ENCODE measurements at places on chromosomes 11 and 22.

DNA sequence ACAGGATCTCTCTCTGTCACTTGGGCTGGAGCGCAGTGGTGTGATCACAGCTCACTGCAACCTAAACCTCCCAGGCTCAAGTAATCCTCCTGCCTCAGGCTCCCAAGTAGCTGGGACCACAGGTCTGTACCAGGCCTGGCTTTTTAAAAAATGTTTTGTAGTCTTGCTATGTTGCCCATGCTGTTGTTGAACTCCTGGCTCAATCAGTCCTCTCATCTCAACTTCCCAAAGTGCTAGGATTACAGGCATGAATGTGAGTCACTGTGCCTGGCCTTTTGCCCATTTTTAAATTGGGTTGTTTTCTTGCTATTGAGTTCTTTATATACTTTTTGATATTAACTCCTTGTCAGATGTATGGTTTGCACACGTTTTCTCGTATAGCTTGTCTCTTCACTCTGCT, 33.0 kb upstream of the PITPNB start:
- no peak for DNase-seq

DNA sequence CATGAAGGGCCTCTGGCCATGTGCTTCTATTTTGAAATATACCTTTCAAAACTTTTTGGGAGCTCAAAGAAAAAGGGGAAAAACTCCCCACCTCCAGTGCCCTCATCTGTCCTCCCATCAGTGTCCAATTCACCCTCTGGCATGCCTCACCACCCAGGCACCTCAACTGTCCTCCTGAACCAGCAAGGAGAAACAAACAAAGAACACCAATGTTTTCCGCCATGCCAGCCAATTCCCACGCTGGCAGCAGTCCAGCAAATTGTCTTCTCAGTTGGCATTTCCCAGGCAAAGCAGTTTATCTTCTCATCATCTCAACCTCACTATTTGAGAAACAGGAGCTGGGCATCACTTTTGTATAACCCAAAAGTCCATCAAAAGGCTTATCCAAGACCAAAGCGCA, 496.9 kb downstream of the SOX6 start:
- DNase-seq, result no peak

DNA sequence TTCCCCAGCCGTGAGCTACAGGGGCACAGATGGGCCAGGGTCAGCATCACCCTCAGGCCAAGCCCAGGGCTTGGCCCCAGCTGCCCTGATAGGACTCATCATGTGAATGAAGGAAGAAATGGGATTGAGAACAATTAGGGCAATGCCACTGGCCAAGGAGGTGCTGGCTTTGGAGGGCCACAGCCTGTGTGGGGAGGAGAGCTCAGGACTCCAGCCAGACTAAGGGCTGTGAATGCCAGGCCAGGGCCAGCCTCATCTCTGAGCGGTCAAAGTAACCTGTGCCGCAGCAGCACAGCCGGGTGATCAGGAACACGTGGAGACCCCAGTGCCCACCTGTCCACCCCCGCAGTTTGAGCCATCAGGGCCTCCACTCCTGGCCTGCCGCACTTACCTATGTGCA, 10.1 kb downstream of the CHID1 start:
- DNase-seq, result no peak

DNA sequence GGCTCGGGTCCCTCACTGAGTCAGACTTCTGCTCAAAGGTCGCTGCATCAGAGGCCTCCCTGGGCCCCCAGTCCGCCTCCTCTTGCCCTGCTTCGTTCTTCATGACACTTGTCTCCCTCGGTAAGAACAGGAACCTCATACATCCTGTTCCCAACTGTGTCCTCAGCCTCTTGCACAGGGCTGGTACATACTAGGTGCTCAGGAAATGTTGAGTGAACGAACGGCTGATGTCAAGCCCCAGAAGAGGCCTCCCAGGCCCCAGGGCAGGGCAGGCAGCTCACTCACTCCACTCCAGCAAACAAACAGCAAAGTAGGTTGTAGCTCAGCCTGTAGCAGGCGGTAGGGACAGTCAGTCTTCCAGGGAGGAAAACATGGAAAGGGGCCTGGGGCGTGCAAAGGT, 17.2 kb downstream of the SYNGR1 start:
- DNase-seq, result no peak

DNA sequence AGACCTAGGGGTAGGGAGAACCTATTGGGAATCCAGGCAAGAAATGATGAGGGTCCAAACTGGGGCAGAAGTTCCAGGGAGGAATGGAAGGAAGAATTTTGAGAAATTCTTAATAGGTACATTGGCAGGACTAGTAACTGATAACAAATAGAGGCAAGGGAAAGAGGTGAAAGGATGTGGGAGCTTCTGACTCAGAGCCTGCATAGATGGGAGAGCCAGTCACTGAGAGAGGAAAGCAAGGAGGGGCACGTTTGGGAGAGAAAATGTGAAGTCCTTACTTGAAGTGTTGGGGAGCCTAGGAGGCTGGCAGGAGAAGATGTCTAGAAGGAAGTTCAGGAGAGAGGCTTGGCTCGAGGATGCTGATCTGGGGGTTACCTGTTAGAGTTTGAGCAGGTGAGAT, 104.6 kb upstream of the NCAM1 start:
- no peak for DNase-seq

DNA sequence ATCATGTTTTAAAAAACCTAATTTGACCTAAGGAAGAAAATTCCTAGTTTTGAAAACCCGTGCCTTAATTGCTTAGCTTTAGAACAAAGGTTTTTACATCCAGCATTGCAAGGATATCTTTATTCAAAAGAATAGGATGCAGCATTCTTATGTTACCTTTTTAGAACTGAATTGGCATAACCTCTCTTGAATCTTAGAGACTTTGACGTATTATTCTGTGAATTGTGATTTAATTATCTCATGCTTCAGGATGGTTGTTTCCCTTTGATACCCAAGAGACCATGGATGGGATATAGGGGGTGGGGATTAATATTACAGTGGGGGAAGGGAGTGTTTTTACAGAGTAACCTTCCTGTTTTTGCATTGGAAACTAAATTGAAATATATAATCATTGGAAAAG, 49.4 kb downstream of the ARHGEF12 start:
- DNase-seq, result no peak

GRCh38 chr11:7364660-7365059, 113.0 kb downstream of the SYT9 start:
- no peak for DNase-seq

DNA sequence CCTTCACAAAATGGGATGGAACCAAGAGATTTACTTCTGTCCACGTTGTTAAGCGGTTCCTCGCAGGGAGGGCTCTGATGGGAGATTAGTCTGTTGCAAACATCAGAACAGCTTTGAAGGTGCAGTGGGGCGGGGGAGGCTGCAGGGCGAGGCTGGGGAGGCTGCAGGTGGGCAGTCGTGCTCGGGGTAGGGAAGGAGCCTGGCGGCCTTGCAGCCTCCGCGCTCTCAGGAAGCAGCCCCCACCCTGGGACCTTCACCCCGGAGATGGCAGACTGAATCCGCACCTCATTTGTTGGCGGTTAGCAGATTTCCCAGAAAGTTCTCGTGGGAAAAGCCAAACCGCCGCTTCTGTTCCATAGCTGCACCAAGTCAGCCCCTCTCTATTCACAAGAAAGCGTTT, 237.3 kb downstream of the BRD1 start:
- DNase-seq, result no peak

DNA sequence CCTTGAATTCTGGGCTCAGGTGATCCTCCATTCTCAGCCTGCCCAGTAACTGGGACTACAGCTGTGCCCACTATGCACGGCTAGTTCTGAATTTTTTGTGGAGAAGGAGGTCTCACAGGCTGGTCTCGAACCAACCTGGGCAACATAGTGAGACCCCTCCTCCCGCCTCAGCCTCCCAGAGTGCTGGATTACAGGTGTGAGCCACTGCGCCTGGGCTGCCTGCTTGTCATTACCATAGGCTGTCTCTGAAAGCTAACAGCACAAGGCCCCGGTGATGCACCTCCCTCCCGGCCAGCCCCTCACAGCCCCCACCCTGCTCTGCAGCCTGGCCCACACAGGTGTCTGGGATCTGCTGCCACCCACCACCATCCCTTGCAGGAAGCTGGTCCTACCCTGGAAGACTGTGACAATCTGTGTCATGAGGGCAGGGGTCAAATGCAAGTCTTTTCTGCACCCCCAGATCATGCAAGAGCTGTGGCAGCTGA, 82.4 kb downstream of the DGCR2 start:
- no peak for DNase-seq

- DNase-seq, result no peak
These were observed 96.5 kb downstream of the ARHGAP8 start for GRCh38 chr22:44848791-44849420.

DNA sequence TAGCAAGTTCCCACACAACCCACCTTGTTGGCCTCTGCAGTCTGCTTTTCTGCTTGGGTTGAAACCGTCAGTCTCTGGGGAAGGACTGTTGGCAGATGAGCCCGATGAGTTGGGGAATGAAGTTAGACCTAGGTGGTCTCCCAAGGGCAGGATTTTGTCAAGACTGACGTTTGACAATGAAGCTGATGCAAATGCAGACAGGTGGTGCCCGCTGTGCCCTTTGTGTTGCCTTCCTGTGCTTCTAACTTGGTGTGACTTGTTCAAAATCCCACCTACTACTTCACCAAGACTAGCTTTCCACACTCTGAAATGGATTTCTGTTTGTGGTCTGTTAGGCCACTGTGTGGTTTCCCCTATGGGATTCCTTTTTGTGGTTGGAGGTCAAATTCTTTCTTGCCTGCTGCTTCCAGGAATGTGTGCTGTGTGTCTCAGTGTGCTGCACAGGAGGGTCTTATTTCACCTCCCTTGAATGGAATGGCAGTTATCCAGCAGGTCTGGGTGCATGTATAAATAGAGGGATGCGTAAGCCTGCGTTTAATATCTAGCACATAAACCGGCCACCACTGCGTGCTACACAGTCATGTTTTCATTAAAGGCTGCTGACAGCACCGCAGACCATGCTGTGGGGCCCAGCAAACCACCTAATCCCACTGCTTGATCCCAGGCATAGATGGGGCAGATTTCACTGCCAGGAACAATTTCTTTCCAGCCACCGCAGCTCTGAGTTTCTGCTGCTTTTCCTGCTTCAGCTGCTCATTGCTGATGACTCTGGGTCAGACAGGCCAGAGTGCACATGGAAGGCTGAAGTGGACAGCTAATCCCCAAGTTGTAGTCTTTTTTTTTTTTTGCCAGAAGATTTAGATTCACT, 44.8 kb downstream of the ADAMTS8 start:
- no peak for DNase-seq

DNA sequence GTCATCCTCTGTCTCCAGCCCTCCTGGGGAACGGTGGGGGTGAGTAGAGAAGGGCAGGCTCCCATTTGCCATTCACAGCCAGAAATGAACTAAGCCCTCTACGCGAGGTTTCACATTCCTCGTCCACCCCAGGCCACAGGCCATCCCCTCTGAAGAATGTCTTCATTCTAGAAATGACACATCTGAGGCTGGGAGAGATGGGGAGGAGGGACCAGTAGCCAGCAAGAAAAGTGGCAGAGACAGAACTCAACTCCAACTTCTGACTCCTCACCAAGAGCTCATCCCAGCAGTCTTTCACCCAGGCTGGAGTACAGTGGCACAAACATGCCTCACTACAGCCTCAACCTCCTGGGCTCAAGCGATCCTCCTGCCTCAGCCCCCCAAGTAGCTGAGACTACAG, 3.4 kb downstream of the CTSF start:
- DNase-seq, result no peak

DNA sequence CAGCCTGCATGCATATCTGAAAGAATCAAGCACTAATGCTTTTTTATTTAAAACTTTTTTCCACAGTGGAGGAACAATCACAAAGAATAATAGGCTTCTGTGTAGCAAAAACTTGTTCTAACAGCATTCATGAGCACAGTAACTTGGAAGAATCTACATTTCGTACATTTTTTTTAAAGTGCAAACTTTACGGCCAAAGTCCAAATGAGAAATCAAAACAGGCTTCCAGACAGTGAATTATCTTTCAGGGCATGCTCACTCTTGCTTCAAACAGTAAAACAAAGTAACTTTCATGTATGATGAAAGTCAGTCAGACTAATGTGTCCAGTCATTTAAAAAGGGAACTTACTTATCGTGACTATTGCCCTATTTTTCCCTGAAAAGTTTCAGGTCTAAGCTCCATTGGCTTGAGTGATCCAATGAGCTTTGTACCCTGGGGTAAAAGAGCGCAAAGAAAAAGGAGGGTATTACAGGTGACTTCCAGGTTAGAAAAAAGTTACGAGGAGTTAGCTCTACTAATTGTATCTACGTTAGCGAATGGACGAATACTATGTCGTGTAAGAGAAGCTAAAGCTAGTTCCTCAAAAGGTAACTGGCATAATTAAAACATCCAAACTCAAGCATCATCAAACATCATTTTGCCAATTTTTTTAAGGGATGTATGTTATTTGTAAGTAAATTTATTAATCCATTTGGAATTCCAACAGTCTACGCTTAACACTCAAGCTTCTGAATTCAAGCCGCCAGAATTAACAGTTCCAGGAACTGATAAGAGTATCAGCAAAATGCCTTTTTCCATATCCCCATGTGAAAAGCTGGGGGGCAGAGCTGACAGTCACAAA, 1.7 kb downstream of the PICALM start:
- no peak for DNase-seq

DNA sequence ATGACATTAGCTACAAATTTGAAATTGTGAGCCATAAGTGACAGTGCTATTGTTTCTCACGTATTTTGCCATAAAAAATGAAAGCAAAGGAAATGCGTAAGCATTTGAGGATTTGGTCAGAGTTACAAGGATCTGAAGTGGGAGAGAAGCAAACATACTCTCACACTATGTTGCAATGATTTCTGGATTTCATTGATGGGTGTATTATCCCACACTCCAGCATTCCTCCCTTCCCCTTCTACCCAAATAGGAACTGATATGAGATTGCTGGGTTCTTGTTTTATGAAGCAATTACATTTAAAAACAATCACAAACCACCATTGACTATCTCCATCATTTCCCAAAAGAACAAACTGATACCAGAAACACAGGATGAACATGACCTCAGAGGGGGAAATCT, 314.0 kb upstream of the CTSC start:
- no peak for DNase-seq

- no peak for DNase-seq
These were observed 162.4 kb downstream of the SOX6 start for GRCh38 chr11:16193897-16194381.

DNA sequence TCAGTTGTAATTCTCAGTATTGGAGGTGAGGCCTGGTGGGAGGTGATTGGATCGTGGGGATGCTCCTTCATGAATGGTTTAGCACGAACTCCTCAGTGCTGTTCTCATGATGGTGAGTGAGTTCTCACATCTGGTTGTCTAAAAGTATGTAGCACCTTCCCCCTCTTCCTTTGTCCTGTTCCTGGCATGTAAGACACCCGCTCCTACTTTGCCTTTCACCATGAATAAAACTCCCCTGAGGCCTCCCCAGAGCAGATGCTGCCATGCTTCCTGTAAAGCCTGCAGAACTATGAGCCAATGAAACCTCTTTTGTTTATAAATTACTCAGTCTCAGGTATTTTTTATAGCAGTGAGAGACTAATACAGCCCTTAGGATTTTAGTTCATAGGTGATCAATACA, 191.5 kb downstream of the MAML2 start:
- DNase-seq, result no peak

GRCh38 chr11:35852056-35852455, 91.8 kb upstream of the LDLRAD3 start:
- no peak for DNase-seq

GRCh38 chr22:30324014-30324730, 2.6 kb downstream of the TBC1D10A start:
- DNase-seq, result no peak

- no peak for DNase-seq
These were observed 591.2 kb downstream of the INSC start for GRCh38 chr11:15705891-15706290.

- DNase-seq, result no peak
These were observed 77.3 kb upstream of the LDLRAD3 start for GRCh38 chr11:35866601-35867000.

GRCh38 chr11:72951193-72951592, 137.0 kb downstream of the ATG16L2 start:
- no peak for DNase-seq
